CD4-positive, alpha-beta T cell treated with Interleukin-4 for 4 hours (primary cell): ENCODE measurements at places on chromosomes 12 and 14.

DNA sequence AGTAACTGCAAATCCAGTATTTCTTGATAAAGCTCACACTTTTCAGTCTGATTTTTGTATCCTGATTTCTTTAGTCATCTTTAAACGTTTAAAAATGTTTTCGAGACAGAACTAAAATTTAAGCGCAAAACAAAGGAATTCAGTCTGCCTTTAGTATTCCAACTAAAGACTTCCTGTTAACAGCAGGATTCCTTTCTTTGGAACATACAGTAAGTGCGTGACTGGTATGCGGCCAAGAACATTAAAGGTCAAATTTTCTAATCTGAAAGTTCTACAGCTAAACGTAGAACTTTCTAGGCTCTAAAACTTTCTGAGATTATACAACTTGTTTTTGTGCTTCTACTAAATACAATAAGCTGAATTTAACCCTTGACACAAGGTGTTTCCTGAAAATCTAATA lies 9.9 kb downstream of the SAV1 start:
- no peak for DNase-seq

- DNase-seq, result no peak
Observed at GRCh38 chr12:31868965-31869364, 90.2 kb upstream of the RESF1 start.

- no peak for DNase-seq
Observed at GRCh38 chr12:6452245-6452943, 552 bp downstream of the TAPBPL start.

DNA sequence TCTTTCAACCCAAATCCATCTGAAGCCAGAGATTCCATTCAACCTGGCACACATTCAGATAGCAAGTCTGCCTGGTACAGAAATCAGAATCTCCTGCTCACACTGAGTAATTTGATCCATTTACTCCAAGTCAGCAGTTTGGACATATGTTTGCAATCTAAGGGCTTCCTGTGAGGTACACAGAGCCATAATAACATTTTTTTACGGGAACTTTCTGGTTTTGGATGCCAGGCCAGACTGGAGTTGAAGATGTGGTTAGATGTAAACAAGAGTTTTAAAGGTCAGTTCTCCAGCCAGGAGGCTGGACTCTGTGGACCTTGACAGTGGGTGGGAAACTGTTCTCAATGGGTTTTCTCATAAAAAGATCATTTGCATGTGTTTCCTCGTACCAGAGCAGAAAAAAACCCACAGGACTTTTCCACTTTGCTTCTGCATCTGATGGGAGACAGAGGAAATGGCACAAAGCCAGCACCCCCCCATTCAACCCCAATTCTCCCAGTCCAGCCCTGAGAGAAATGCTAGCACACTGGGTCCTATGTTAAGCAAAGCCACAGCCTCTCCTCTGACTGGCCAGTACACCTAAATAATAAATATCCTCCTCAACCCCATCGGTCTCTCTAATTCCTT lies 17.7 kb upstream of the TSPAN11 start:
- DNase-seq, result no peak

GRCh38 chr12:39605996-39606395 lies 13.6 kb downstream of the ABCD2 start:
- DNase-seq, result no peak

DNA sequence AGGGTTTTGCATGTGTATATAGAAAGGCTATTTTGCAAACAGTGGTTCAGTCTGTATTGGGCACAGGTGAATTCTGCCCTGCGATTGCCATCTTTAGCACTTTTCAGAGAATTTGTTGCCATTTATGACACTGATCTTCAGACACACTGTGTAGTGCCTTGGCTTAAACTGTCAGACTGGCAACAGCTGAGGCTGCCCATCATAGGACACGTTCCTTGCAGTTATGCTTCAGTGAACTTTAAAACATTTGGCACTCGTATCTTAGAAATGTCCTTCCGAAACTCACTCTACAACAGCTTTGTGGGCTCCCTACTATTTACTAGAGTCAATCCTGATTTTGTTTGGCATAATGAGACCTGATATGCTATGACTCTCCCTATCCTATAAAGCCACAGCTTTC lies 29.1 kb downstream of the AP5M1 start:
- no peak for DNase-seq

GRCh38 chr12:69173368-69173767 lies 66.0 kb upstream of the CPSF6 start:
- no peak for DNase-seq

DNA sequence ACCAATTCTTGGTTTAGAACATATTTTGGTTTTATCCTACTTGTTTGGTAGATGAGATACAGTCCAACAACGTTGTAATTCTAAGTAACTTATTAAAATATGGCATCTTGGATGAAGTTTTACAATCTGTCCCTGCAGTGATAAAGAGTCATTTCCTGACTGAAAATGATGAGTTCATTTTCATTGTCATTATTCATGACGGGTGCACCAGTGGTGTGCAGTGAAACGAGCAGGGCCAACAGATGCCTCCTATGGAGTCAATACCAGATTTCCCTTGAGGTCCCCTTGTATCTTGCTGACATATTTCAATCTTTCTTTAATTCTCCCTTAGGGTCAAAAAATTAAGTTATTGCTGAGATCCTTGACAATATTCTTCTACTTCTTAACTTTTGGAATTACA lies 438.5 kb downstream of the LRIG3 start:
- no peak for DNase-seq

DNA sequence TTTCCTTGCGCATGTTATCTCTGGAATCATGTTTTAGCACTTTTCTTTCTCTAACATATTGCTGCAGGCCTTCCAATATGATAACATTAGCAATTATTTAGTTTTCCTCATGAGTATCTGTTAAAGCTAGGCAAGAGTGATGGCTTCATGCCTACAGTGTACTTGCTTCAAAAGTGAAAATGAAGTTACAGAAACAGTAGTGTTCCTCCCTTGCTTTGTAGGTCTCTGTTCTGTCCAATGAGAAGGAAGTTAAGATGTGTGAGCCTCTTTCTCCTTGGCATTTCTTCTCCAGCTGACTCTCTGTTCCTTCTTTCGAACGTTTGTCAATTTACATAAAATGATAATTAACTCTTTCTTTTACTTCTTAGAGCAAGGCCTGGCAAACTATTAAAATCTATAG lies 22.2 kb downstream of the LRRIQ1 start:
- DNase-seq, result no peak

GRCh38 chr14:95490727-95491451 lies 25.6 kb downstream of the SYNE3 start:
- no peak for DNase-seq

- DNase-seq, result no peak
Observed at GRCh38 chr14:71722885-71723284, 209.3 kb upstream of the RGS6 start.

- no peak for DNase-seq
Observed at GRCh38 chr12:123840765-123841425, 78.8 kb downstream of the DNAH10 start.

GRCh38 chr12:43740511-43741100 lies 18.0 kb downstream of the PUS7L start:
- no peak for DNase-seq

DNA sequence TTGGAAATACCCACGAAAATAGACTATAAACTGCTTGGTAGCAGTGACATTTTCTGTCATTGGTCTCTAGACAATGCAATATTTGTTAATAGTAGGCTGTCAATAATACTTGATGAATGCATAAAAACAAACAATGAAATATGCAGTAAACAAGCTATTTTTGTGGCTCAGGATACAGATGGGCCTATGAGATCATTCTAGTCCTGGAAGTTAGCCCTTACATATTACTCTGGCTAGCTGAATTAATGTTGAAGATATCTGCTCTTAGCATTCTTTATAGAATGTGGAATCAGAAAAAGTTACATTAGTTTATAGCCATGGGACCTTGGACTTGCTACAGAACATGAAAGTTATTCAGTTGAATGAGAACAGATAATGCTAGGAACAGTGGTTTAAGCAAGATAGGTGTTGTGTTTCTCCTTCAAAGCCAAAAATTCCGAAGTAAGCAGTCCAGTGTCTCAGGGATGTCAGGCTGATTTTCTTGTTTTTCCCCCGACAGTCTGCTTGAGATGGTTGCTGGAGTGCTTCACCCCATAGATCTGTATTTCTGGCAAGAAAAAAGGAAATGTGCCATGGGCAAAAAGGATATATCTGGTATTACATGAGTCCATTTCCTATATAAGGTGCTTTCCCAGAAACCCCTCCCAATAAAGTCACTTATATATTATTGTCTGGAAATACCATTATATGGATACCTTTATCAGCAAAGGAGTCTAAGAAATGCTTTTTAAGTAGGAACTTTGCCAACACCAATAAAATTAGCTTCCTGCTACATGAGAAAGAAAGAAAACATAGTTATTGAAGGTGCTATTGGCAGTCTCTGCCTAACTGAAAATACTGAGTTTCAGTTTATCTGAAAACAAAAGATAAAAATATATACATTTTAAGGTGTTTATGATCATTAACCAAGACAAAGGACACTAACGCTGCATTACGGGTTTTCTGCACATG lies 619.4 kb upstream of the ATP2B1 start:
- DNase-seq, result no peak
